ENCODE measurements at places on chromosomes 16 and 17.

- DNase-seq, result no peak
These were observed 12.1 kb upstream of the SCN4A start for GRCh38 chr17:63984651-63985386.

DNA sequence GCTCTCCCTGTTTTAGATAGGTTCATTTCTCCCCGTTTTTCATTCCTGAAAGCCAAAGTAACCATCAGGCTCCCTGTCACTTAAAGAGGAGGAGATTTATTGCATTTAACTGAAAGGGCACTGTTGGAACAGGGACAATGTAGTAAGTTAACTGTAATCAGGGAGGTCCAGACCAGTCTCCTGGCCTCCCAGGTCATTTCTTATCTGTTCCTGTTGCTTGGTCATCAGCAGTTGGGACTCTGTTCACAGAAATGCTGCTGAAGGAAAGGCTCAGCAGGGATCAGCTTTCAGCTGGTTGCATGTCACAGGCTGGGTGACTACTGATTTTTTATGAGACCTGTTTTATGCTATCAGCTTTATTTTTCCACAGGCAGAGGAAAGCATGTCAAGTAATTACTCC lies 622.6 kb upstream of the GOT2 start:
- DNase-seq, result no peak

GRCh38 chr17:80274331-80274730 lies 13.7 kb downstream of the RNF213 start:
- DNase-seq, result no peak

DNA sequence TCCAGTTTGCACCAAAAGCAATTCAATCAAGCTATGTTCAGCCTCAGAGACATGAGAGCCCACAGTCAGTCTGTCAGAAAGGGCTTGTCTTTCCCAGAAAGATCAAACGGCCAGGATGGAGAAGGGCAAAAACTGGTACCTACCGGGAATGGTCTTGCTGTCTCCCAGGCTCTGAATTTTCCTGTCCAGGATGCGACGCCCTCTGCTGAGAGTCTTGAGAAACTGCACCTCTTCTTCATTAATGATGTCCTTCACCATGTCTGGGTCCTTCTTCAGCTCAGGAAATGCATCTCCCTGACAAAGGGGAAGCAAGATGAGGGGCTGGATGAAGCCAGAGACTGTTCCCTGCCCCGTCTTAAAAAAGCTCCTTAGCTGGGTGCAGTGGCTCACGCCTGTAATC lies 15.8 kb upstream of the EXOSC6 start:
- DNase-seq, result no peak

GRCh38 chr17:68198931-68199836 lies 48.7 kb upstream of the AMZ2 start:
- DNase-seq, result no peak

- DNase-seq, result no peak
These were observed 135.1 kb downstream of the SKAP1 start for GRCh38 chr17:48294806-48295361.

- DNase-seq, result peak; percentile 96
These were observed 5.6 kb downstream of the RARA start for GRCh38 chr17:40314584-40314956.

GRCh38 chr17:29581583-29582253 lies 7.7 kb downstream of the GIT1 start:
- DNase-seq, result no peak

DNA sequence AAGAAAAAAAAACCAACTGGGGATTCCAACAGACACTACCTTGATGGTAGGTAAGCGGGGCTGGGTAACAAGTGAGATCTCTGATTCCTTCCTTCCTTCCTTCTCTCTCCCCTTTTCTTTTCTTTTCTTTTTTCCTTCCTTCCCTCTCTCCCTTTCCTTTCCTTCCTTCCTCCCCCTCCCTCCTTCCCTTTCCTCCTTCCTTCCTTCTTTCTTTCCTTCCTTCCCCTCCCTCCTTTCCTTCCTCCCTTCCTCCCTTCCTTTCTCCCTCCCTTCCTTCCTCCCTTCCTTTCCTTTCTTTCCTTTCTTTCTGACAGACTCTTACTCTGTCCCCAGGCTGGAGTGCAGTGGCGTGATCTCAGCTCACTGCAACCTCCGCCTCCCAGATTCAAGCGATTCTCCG lies 20.0 kb downstream of the OR2C1 start:
- DNase-seq, result no peak

DNA sequence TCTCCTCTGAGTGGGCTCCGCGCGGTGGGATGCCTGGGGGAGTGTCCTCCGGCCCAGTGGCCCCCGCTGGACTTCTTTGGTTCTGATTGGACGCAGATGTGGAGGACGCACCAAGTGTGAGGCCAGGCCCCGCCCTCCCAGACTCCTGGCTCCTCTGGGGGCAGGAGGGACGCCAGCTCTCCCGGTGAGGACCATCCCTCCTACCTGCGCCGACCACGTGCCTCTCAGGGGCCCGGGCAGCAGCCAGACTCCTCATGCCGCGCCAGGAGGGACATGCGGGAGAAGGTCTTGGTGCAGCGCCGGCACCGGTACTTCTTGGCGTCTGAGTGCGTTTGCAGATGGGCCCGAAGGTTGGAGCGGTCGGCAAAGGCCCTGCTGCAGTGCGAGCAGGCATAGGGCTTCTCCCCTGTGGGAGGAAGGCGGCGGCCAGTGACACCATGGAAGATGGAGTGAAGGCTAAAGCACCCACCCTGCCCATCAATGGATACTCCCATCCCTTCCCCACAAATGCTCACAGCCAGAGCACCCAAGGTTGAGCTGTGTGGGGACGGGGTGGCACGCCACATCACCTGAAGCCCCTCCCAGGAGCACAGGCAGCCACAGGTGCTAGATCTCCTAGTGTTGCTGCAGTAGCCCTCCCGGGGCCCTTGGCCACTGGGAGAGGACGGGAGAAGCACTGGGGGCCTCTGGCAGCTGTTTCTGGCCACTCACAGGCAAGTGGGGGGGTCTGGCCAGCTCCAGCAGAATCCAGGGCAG lies 7.9 kb downstream of the SNAI3 start:
- no peak for DNase-seq

DNA sequence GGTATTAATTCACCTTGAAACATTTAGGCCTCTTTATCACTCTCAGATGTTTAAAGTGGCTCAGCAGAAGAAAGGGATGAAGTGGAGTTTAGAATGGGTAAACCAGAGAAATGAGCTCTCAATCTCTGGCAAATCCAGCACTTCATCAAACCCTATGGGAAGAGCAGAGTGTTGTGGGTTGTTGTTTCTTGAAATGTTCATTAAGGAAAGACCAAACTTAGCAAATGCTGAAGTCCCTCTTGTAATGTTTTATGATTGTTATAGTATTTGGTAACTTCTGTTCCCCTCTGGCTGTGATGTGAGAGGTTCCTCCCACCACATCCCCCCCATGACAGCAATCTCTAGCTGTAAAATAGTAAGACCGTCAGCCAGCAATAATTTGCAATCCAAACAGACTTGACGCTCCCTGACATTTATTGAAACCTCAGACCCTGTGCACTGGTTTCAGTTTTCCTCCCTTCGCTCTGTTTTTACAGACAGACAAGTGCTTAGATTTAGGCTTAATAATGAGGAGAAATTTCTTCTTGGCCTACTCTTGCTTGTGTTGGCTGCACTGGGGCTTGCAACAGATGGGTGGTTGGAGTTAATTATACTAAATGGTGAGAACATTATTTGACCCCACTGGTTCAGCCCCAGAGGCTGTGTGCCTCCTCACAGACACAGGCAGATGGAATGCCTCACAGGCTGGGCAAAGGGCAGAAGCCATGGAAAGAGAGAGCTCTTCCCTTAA lies 609.4 kb upstream of the SOX9 start:
- no peak for DNase-seq

- DNase-seq, result no peak
These were observed 84.2 kb downstream of the ZFHX3 start for GRCh38 chr16:72963533-72964315.

GRCh38 chr16:50273888-50274325 lies 7.6 kb downstream of the ADCY7 start:
- DNase-seq, result no peak

- no peak for DNase-seq
These were observed 129.8 kb downstream of the TANC2 start for GRCh38 chr17:63095879-63096278.

- DNase-seq, result no peak
These were observed 14.6 kb downstream of the KCTD2 start for GRCh38 chr17:75061618-75062017.
